Epithelial cell of proximal tubule (primary cell): ENCODE measurements at places on chromosomes 7 and 10. TPM values are rescaled to one million over a fixed set of nuclear protein-coding genes. Genes with fewer than 3 reads are reported as not detected.

MTERF1 gene
- 5.7 and 8.1 TPM in 2 replicates for total RNA-seq

CALHM3 gene
- total RNA-seq: not detected in 2 replicates

ARPC1B gene
- 378 and 509 TPM in 2 replicates for total RNA-seq

NFKB2 gene
- 73.9 and 84.9 TPM in 2 replicates for total RNA-seq

NEUROD6 gene
- not detected in 2 replicates for total RNA-seq

SLC26A5 gene
- total RNA-seq: not detected in 2 replicates

GDF2 gene
- total RNA-seq: not detected in 2 replicates

ITGA8 gene
- total RNA-seq: 0.06 TPM in 1 of 2 replicates, not detected in the other

SPOCK2 gene
- 27.9 and 63.7 TPM in 2 replicates for total RNA-seq

UCMA gene
- not detected in 2 replicates for total RNA-seq

PLEKHS1 gene
- not detected in 2 replicates for total RNA-seq

SYNPO2L gene
- not detected in 2 replicates for total RNA-seq

MYO1G gene
- under 0.01 TPM in 1 of 2 replicates, not detected in the other for total RNA-seq

CHAT gene
- not detected in 2 replicates for total RNA-seq
